ENCODE measurements at places on chromosomes 1 and 21.

- DNase-seq, result no peak
Observed at GRCh38 chr1:115506518-115506917, 135.3 kb upstream of the VANGL1 start.

DNA sequence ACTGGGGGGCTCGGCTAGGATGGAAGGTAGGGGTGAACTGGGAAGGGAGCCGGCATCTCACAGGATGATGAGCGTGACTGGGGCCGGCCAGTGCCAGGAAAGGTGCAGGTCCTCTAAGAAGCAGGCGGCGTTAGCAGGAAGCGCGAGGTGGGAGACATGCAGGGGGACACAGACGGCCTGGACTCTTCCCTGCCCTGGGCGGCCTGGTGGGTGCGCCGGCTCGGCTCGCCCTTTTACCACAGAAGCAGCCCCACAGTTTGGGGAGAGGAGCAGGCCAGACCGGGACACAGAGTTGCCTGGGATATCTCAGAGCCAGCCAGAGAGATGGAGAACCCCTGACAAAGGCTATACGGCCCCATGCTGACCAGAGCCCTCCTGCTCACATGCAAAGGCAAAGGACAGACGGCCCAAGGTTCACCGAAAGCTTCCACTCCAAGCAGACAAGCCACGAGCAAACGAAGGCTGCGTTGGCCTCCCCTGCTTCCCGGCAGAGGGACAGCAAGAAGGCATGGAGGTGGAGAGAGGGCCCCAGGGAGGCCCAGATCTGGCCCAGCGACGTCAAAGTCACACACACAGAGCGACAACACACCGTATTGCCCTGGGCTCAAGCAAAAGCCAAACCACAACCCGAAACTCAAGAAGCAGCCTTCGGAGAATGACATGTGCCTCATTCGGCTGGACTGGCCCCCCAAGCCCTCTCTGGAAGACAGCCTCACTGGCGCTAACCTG, 14.9 kb upstream of the ALDH4A1 start:
- no peak for DNase-seq

GRCh38 chr1:206792939-206793607, 20.8 kb upstream of the IL10 start:
- DNase-seq, result no peak

DNA sequence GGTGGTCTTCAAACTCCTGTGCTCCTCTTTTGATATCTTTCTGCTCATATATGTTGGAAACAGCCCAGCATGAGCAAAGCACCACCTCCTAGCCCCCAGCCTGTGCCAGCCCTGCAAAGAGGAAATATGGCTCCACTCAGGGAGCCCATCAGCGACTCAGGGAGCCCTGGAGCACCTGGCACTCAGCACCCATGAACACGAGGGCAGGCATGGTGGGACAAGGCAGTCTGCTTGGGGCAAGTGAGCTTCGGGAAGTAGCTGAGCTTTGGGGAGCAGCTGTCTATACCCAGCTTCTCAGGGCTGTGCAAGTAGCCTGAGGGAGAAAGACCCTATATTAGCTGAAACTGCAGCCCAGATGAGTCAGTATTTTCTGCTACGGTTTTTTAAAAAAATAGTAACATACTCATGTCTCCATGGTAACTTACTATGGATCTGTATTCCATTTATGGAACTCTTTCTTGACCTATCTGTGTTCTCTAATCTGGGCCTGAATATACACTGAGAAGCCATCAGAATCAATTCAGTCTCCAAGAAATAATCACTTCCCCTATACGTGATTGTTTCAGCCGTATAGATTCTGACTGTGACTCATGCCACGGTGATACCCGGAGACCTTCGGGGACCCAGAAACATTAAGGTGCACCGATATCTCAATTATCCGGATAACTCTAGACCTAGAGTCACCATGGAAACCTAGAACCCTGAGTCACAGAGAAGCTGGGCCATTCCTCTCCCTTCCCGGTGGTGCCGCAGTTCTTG, 1.5 kb upstream of the ETS2 start:
- DNase-seq, result no peak

DNA sequence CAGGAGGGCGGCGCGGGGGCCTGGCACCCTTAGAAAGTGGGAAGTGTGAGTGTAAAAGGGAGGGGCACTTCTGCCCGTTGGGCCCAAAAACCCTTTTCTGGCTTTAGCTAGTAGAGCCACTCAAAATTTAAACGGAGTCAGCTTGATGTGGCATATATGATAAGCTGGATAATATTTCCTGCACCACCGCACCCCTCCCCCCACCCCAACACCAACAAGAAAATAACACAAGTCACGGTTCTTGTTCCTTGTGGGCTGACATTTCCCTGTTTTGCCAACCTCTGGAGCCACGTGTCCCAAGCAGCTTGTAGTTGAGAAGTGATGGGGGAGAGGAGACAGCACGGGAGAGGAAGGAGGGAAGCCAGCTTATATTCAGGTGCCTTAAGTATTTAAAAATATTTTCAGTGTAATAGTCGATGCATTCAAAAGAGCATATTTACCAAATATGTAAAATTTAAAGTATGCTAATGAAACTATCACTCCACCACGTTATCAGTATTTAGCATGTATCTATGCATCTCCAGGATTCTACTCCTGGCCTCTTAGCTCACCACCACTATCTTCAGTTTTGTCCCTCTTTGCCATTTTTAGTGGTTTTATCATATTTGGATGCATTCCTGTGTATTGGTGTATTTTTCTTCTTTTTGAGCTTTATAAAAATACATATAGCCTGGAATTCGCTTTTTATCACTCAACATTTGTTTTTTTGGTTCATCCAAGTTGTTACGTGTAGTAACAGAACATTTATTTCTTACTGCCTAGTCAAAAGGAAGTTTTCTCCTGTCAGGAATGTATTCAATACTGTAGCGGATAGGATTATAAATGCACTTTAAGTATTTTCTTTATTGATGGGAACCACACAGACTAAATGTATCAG, 773 bp upstream of the DDX59 start:
- DNase-seq, result no peak

DNA sequence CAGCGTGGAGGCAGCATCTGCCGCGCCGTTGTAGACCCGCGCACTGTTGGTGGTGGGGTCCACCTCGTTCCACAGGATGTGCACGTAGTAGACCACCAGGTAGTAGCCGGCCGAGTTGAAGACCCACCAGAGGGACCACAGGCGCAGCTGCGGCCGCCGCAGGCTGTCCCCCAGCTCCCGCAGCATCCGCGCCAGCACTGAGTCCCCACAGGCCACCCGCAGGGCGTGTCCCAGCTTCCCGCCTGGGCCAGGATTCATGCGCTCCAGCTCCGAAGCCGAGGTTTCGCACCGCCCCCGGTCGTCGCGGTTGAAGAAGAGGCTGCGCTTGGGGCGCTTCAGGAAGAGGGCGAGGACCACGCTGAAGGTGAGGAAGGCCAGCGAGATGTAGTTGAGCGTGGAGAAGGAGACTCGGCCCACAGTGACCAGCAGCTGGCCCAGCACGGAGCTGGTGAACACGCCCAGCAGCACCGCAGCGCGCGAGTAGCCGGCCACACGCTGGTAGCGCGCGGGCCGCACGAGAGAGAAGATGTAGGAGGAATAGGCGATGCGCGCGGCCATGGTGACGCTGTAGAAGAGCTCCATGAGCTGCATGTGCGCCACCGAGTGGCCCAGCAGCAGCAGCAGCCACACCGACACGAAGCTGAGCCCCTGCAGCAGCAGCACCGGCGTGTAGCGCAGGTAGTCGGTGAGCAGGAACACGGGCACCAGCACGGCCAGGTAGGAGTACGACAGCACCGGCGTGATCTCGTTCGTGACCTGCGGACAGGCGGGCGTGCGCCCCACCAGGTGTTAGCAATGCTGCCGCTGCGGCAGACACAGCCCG, 10.6 kb downstream of the SLC19A1 start:
- no peak for DNase-seq

- no peak for DNase-seq
Observed at GRCh38 chr1:111648806-111649205, 29.2 kb downstream of the RAP1A start.

DNA sequence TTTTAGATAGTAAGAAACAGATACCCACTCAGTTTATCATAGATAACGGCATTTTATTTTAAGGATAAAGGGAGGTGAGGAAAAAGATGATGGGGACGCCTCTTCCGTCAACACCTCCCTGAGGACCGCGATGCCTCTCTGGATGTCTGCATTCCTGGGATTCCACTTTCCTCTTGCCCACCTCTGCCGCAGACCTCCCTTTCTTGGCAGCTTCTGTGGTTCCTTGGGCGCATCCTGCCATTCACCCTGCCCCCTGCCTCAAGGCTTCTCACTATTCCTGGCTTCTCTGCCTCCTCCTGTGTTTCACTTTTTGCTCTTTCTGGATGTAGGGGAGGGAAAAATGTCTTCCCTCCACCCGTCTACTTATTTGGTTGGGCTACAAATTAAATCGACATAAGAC, 19.9 kb downstream of the HUNK start:
- DNase-seq, result no peak

- no peak for DNase-seq
Observed at GRCh38 chr1:8476006-8476405, 158.1 kb downstream of the SLC45A1 start.

DNA sequence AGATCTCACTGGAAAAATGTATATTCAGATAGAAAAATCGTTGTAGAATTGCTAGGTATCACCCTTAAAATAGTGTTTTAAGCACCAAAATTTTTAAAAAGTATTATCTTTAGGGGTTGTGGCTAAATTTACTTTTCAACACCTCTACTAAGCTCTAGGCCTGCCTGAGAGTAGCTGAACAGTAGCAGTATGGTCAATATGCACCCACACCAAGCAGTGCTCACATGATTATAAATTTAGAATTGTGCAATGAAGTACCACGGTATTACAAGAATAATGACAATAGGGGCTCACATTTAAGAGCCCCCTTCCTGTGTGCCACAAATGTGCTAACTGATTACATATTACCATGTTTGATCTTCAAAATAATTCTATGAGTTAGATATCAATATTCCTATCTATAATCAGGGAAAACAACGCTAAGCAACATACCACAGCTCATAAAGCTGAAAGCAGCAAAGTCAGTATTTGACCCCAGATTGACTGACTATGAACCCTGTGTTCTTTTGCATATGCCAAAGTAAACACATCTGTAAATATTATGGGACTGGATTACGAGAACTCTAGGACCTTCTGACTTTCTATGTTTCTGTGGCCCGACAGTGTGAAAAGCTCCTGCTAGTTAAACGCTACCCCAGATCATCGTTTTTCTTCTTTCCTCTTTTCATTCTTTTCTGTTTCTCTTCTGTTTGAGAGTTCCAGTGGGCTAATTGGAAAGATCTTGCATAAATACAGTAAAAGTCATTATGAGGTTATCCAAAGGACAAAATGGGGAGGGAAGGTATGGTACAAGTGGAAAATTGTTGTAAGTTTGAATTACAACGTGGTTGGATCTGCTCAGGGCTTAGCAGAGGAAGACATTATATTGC, 201.1 kb upstream of the C1orf87 start:
- no peak for DNase-seq

Measured in activated CD4-positive, CD25-positive, alpha-beta regulatory T cell (primary cell).